Stimulated activated CD4-positive, alpha-beta T cell treated with anti-CD3 and anti-CD28 coated beads, Interleukin-1b, Interleukin-23, amount 100 ng/mL, for 1 hour (primary cell): ENCODE measurements at places on chromosomes 3 and 15.

DNA sequence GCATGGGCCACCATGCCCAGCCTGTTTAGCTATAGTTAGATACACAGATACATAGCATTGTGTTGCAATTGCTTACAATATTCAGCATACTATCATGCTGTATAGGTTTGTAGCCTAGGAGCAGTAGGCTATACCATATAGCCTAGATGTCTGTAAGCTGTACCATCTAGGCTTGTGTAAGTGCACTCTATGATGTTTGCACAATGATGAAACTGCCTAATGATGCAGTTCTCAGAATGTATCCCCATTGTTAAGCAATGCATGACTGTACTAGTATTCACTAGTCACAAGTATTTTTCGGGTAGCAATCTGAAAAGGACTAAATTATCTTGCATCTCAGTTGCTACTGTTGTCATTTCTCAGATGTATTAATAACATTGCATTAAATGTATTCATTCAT is 16.0 kb downstream of the PIGB start:
- DNase-seq, result no peak

DNA sequence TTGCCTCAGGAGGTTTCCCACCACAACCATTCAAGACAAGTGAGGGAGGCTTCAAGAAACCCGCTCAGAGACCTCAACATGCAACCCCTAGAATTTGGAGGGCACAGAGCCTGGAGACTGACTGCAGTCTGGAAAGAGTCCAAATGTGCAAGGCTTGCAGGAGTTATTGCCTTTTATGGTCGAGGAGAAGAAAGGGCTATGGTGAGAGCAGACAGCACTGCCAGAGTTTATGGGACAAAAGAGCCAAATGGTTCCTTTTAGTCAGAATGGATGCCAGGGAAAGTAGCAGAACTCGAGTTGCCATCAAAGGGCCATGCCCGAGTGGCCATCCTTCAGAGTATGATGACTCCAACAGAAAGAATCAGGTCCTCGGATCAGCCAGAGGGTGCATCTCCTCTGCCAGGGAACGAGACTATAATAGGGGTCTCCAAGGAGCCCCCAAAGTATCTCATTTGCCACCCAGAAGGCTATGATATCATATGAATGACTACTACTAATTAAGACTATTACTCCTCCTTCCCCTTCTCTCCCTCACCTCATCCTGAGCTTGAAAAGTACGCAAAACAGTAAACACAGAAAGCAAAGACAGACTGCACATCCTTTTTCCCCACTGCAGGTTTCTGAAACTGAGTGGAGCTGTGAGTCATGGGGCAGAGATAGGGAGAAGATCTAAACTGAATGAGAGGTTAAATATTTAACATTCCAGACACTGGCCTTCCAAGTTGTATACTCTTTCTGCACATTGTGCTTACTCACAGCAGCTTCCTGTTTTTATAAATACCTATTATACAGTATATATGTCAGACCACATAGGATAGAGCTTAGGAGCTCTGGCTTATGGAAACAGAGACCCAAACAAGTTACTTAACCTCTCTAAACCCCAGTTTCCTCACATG is 33.9 kb upstream of the TMCO5A start:
- DNase-seq, result no peak

- DNase-seq, result no peak
Observed at GRCh38 chr3:53171064-53171418, 10.0 kb downstream of the PRKCD start.

GRCh38 chr3:69496856-69497255 is 111.0 kb upstream of the FRMD4B start:
- no peak for DNase-seq

DNA sequence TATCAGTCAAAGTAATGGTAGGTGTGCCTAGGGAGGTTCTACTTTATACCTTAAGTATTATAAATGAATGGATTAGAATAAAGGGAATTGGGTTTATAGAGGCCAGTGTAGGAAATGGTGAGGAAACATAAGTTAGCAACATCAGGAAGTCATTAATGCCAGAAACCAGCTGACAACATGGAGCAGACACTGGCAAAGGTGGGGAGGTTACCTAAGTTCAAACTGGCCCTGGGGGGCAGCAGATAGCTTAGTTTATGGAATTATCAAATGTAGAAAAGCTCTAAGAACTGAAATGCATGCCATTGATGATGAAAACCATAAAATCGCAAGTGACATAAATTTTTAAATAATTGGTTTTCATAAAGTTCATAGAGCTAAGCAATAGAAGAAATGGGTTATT is 498.6 kb downstream of the NAALADL2 start:
- no peak for DNase-seq

DNA sequence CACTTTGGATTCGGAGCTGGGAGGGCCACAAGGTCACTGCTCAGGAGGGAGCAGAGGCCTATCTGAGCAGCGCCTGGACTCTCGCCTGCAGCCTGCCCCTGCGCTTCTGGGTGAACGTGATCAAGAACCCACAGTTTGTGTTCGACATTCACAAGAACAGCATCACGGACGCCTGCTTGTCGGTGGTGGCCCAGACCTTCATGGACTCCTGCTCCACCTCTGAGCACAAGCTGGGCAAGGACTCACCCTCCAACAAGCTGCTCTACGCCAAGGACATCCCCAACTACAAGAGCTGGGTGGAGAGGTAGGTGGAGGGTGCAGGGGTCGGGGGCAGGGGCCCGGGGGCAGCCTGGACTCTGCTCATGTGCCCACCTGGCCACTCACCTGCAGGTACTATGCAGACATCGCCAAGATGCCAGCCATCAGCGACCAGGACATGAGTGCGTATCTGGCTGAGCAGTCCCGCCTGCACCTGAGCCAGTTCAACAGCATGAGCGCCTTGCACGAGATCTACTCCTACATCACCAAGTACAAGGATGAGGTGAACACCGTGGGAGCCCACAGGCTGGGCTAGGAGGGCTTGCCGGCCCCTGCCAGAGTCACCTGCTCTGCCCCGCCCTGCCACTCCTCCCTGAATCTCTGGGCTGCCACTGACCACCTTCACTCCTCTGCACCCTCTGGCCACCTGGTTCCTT is 49.5 kb downstream of the PLXNA1 start:
- DNase-seq, result no peak

- DNase-seq, result no peak
Observed at GRCh38 chr3:113287111-113287802, 75.9 kb downstream of the BOC start.

DNA sequence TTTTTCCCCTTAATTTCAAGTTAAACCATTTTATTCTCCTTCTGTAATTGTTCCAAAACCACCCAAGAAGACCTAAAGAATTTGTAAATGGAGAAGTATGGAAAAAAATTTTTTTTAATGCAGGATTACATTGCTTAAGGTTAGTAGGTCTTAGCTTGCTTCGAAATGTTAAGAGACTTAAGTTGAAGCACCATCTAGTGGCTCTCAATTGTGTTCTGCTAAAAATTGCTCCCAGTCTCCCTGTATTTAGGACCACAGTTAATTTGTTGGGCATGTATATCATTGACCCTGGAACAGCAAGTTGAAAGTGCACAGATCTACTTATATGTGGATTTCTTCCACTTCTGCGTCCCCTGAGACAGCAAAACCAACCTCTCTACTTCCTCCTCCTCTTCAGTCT is 32.4 kb downstream of the CD200R1L start:
- no peak for DNase-seq

GRCh38 chr15:89164712-89165211 is 56.6 kb downstream of the RLBP1 start:
- DNase-seq, result no peak

GRCh38 chr15:59539799-59540198 is 71.8 kb upstream of the GCNT3 start:
- no peak for DNase-seq

DNA sequence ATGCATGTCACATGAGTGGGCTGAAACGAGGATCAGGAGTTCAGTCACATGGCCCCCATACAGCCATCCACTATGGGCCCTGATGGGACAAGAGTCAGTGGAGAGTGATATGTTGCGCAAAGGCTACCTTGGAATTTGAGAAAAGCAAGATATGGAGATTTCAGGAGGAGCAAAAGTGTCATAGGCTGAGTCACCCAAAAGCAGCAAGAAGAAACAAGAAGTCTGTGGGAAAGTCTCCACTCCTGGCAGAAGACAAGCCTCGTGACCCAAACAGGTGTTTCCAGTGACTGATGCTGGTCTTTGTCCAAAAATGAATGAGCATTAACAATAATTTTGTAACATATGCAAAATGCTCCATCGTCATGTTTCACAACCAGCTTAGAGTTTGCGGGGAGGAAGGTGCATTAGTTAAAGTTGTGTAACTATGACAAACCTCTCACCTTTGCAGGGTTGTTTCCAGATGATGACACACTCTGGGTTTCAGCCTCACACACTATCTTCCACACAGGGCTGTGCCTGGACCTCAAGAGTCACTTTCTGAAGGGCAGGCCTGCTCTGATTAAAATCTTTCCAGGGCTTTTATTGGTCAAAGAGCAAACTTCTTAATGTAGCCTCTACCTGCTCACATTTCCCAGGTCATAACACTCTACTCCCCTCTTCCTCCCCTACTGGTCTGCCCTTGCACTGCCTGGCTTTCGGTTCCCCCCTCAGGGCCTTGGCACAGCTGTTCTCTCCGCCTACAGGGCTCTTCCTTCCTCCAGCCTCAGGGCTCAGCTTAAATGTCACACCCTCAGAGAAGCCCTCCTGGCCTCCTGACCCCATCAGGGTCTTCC is 3.9 kb upstream of the DNASE1L3 start:
- DNase-seq, result no peak

DNA sequence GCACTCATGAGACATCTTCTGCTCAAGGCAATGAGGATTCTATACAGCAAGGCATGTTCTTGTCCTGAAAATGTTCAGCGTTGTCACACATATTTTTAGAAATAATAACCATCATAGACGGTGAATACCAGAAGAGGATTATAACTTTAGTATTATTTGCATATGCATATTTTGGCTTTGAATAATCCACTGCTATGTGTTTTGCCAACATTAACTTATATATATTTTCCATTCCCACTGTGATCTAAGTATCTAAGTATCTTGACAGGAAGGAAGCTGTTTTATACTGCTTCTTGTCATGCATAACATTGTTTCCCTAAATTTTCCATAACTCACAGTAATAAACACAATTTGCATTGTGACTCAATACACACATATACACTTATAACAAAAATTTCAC is 509.5 kb downstream of the TBL1XR1 start:
- DNase-seq, result no peak

DNA sequence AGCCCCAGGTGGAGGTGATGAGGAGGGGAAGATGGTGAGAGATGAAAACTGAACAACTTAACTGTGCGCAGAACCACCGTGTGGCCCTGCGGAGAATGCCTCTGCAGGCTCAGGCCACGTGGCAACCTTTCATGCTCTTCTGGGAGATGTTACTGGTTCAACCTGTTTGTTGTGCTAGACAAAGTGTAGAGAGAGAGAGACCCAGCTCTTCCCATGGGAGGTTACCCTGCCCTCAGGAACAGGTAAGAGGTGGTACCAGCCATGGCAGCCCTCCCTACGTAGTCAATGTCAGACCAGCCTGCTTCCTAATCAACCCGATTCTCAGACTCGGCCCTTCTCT is 37.0 kb upstream of the HACD2 start:
- no peak for DNase-seq

DNA sequence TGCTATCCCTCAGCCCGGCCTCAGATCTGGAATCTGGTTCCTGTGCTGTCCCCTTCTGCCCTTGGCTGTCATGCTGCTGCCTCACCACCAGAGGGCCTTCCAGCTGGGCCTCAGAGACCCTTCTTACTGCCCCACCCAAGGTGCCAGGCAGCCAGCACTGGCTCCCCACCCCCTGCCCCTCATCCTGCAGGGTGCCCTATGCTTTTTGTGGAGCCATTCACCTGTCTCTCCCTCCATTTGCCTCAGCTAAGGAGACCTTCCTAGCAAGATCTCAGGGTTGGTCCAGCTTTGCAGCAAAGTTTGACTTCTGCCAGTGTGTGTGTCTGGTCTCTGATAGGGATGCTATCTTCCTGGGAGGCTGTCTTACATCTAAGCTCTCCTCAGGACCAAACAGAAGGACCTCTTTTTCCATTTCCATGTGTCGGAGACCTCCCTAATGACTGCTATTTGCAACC is 1.9 kb upstream of the VWA5B2 start:
- no peak for DNase-seq

DNA sequence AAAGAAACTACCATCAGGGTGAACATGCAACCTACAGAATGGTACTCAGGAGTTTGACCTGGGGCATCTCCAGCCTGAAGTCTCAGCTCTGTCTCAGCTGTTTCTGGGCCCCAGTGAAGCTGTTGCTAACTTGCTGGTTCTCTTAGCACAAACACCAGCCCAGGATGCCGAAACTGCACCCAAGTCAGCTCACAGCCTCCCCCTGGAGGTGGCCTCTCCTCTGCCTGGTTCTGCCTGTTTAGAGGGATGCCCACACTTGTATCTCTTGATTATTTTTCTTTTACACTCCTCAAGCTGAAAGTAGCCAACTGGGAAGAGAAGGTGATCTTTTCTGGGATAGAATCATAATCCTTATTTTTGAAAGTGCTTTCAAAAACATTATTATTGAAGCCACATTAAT is 289.0 kb upstream of the RASGRP1 start:
- DNase-seq, result no peak

GRCh38 chr15:92885224-92886041 is 14.7 kb upstream of the CHD2 start:
- no peak for DNase-seq

DNA sequence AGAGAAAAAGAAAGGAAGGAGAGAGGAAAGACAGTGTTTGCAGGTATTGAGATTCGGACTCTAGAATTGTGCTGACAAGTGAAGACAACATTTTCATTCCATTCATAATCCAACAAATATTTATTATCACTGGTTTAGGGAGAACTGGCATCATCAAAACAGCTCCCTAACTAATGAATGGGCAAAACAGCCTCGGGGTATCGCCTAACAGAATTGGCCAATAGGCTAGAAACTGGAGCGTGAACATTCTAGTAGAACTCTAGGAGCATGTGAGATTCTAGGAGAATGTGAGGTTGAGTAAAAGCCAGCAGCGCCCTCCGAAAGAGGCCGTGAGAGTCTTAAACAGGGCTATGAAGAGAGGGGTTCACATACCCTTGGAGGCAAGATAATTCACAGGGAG is 221.8 kb upstream of the WNT5A start:
- DNase-seq, result no peak

DNA sequence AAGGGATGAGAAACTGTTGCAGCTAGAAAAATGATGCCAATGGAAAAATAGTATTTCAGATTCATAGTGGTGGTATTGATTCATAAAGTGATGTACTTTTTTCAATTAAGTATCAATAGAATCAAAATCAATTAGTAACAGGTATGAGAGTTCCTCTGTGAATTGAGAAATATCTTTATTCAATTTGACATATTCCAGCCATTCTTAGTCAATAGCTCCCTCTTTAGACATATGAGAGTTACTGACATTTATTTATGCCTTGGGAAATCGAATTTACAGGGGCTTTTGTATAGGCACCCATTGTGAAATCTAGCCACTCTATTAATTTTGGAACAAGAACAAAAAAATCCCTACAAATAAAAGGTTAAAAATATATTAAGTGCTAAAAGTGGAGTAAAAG is 386.9 kb upstream of the CNTN3 start:
- no peak for DNase-seq
